ENCODE measurements at places on chromosomes 4 and X.

DNA sequence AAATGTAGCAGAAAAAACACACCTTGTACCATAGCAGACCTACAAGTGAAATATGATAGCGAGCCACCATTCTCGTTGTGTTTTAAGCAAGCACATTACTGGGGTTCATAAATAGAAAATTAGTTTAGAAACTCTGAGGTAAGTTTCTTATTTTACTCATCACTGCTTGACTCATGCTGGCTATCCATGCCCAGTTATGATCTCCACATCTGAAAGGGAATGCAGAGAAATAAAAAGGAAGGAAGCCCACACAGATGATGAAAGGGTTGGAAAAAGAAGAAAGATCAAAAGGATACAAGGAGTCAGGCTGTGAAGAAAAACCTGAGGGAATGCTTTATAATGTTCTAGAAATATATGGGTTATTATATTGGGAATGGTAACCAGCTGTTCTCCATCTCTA lies 54.5 kb downstream of the CAMK2D start:
- DNase-seq: no peak

DNA sequence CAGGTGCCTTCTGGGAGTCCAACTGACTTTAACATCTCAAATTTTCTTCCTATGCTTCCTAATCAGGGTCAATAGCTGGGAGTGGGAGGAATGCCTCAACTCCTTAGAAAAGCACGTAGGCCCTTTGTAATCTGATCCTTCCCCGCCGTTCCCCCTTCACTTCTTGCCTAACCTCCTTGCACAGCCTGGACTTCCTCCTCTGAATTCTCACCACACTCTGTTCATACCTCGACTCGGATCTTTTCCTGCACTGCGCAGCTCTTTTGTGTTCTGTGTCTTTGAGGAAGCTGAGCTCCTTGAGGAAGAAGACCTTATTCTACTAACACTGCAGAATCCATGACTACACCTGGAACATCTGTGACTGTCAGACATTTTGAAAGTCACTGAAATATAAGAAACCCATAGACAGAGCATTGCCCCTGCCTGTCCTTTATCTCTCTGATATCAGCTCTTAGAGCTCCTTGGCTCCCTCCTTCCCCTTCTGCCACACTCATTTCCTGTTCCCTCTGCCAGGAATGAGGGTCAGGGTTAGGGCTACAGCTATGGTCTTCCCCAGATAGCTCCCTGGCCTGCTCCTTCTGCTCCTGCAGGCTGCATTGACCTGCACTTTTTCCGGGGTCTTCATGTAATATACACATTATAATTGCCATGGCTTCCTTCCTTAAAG lies 140.2 kb upstream of the LDB2 start:
- DNase-seq: no peak

GRCh38 chr4:85938062-85938461 lies 421.8 kb downstream of the MAPK10 start:
- DNase-seq: no peak

DNA sequence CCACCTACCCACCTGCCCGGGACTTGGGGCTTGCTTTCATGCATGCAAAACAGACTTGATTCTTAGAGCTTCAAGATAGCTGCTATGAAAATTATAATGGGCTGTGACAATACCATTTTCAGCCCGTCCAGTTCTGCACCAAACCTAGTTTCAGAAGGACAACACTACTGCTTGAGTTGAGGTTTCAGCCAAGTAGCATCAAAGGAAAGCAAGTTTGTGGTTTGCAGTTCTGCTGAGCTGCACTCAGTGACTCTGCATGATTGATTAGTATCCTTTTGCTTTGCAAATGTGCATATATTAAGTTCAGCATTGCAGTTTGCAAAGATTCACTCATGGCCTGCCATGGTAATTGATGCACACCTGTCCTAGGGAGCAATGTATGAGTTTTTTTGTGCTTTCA lies 442.7 kb downstream of the RPA4 start:
- no peak for DNase-seq

DNA sequence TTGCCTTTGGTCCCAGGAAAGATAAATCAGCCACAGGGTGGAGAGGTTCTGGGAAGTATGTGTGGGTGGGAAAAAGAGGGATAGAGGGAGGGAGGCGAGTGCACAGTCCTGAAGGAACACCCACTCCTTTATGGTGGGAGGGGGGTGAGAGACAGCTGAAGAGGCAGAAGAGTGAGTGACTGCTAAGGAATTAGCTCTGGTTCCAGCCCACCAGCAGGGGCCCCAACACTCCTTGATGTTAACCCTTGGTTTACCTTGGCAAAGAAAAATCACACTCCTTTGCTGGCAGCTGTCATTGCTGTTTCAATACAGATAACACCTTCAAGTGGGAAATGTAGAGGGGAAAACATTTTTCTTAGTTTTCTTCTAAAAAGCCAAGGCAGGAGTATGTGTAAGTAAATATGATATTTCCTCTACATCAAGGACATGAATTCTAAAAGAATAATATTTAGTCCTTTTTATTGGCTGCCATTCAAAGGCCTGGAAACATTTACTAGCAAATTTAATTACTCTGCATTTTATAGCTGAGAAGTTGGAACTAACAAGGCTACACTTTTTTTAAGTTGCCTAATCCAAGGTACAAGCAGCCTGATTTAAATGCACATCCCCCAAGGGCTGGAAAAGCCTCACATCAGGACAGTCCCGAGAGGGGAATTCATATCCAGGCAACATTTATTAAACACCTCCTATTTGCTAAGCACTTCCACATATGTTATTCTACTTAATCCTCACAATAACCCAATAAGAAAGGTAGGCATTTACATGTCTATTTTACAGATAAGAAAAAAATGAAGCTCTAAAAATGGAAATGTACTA lies 81.7 kb downstream of the HS6ST2 start:
- no peak for DNase-seq

- DNase-seq: no peak
Measured at GRCh38 chr4:76969941-76970529, 20.5 kb downstream of the SEPTIN11 start.

GRCh38 chrX:30935985-30936384 lies 46.9 kb upstream of the TAB3 start:
- no peak for DNase-seq

- DNase-seq: no peak
Measured at GRCh38 chr4:95742872-95743271, 97.0 kb upstream of the PDHA2 start.

DNA sequence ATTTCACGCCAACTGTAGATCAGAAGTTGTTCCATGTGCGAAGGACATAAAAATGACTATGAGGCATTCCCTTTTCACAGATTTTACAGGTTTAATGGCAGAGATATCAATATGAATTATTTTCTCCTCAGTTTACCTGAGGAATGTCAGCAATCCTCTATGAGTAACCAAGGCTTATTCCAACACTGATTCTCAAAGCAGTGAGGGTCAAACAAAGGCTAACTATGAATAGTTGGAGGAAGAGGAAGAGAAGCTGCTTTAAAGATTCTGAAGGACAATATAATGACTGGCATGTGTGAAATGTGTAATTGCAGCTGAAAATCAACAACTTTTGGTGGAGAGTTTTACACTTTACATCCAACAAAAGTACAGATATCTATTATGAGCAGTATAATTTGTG lies 29.1 kb downstream of the NAF1 start:
- no peak for DNase-seq

DNA sequence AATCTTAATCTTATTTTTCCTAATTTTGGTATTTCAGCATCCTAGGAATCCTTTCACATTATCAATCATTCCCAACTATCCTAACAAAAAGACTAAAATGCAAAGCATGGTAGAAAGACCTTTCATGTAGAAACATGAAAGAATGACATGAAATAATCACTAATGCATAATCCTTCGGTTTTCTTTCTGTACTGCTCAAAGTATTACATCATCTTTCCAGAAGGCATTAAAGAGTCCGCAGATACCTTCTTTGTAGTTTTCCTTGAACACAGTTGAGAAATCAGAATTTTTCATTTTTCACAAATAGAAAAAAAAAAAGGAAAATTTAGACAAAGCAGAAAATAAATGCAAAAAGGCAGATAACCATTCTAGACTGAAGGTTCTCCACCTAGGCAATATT lies 11.5 kb downstream of the RCHY1 start:
- no peak for DNase-seq

DNA sequence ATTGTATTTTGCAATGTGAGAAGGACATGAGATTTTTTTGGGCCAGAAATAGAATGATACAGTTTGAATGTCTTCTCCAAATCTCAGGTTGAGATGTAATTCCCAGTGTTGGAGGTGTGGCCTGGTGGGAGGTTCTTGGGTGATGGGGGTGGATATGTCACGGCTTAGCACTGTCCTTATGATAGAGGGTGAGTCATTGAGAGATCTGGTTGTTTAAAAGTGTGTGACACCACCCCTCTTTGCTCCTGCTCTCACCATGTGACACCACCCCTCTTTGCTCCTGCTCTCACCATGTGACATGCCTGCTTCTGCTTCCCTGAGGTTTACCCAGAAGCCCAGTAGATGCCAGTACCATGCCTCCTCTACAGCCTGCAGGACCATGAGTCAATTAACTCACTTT lies 1226.9 kb downstream of the PCDH7 start:
- no peak for DNase-seq

DNA sequence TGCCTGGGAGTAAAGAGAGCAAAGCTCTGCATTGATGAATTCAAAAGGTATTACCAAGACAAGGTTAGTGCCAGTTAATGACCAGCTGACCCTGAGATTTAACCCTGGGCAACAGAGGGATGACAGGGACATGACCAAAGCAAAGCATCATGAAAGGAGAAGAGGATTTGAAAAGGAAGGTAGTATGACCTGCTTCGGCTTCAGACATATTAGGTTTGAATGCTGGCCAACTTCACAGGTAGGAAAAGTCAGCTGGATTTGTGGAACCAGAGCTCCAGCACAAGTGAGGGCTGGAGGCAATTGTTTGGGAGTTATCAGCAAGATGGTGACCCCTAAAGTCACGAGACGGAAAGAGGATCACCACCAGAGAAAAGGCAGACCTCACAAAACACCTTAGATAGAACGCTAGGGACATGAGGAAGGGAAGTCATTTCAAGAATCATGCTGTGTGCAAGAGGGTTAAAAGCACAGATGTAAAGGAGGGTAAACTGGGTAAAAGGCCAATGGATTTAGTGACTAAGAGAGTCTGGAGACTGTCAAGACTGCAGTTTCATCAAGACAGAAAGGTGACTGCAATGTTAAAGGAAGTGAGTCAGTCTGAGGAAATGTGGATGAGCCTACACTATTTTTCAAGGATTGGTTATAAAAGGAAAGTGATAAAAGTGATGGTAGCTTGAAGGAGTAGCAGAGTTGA lies 45.6 kb downstream of the SH3RF1 start:
- no peak for DNase-seq

GRCh38 chr4:121253961-121254360 lies 89.8 kb upstream of the TNIP3 start:
- DNase-seq: peak; percentile 31

DNA sequence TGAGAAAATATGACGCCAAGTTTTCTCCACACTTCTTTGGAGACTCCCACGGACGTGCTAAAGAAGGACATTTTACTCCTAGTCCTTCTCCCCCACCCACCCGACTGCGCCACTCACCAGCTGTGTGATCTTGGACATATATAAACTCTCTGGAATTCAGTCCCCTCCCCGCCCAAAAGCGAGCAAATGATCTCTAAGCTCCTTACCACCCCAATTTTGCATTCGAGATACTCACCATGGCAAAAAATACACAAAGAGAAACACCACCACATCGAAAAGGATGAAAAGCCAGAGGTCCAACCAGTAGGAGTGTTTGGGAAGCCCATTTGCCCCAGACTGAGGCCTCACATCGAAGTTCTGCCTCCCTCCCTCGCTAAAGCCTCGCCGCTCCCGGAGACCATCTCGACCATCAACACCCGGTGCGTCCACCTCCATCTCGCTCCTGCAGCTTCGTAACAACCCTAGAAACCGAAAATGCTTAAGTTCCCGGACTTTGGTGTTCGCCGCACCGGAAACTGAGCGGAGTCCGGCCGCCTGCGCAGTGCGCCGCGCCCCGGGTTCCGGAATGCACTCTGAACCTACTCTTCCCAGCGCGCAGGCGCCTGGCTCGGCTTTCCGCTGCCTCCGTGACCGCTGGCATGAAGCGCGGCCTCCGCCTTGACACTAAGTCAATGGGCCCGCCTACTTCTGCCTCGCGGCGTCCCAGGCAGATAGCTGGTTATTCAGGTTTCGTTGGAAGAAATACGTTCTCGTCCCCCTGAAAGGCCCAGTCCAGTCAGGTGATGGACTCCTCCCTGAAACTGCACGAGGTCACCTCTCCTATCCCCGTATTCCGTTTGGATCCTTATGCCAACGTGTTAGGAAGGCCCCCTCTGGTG lies 21.6 kb downstream of the FABP2 start:
- DNase-seq: peak; percentile 94

GRCh38 chr4:1516261-1516660 lies 110.0 kb upstream of the NKX1-1 start:
- no peak for DNase-seq

- no peak for DNase-seq
Measured at GRCh38 chr4:171812665-171813525, at the start of gene GALNTL6. Gene GALNTL6, plus strand, starts transcription at chr4:171813404.

DNA sequence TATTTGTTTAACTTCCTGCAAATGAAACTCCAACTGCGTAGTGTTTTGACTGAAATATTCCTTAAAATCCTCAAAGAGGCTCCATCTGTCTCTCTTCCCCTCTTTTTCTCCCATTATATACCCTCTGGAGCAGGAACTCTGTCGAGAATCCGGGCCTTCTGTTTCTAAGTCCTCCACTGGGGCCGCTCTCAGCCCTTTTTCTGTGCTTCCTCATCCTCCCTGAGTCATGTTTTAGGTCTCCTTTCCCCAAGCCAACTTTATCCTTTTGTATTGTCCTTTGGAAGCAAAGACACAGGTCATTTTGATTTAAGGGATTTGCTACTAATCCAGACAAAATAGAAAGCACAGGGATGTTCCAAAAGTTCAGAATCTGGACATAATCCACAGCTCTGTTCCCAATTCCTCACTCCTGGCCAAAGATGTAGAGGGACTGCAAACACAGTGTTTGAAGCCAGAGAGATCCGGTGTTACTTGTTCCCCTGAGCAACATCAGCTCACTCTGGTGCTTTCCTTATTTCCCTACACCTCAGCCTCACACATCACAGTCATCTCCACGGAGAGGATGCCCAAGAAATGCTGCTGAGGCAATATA lies 131.0 kb upstream of the KLF3 start:
- DNase-seq: no peak

DNA sequence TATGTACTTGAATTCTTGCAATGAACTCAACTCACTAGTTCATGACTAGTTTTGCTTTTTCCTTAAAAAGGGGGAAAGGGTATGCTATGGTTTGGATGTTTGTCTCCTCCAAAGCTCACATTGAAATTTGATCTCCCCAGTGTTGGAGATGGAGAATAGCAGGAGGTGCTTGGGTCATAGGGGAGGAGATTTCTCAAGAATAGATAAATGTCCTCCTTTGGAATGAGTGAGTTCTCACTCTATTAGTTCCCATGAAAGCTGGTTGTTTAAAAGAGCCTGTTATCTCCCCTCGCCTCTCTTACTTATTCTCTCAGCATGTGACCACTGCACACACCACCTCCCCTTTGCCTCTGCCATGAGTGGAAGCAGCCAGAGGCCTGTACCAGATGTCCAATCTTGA lies 109.4 kb upstream of the INTU start:
- no peak for DNase-seq

All from activated T-cell treated with anti-CD3 and anti-CD28 coated beads, Interleukin-2, amount 50 U/mL, for 24 hours (primary cell).